ENCODE measurements at places on chromosomes 5 and 9. TPM values are rescaled to one million over a fixed set of nuclear protein-coding genes. Genes with fewer than 3 reads are reported as not detected.

GRCh38 chr5:168995024-168995423 is 305.9 kb downstream of the SLIT3 start:
- no peak for DNase-seq

DNA sequence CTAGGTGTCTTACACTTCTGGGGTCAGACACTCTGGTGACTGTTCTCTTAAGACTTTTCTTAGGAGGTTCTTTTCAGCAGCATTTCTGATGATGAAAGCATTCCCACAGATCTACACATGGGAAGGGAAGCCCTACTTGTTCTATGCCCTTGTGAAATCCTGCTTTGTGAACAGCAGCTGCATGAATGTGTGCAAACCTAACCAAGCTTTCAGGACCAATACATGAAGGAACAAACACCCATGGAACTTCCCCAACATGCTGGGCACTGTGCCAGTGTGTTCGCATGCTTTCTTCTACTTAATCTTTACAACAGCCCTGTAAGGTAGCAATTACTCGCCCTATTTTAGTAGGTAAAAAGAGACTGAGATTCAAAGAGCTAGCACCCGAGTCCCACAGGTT is 439.9 kb upstream of the KLF4 start:
- peak; percentile 20 for DNase-seq

- DNase-seq, result no peak
Measured at GRCh38 chr5:157548513-157549282, 26.9 kb downstream of the ADAM19 start.

- DNase-seq, result no peak
Measured at GRCh38 chr5:87499478-87500410, 87.0 kb upstream of the CCNH start.

- DNase-seq, result no peak
Measured at GRCh38 chr5:74122175-74122574, 496.2 kb downstream of the ARHGEF28 start.

DNA sequence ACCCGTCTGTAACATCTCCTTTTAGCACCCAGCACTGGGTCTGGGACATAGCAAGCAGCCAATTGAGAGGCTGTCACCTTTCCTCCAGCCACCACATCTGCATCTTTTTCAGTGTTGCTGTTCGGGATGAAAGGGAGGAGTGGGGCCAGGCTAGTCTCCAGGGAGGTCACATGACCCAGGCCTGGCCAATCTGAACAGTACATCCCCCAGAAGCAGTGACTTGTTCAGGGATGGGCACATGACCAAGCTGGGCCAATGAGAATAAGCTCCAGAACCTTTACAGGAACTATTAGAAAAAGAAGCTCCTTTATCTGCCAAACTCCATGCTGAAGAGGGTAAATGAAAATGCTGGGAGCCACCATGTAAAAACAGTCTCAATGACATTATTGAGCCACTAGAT is 359.0 kb downstream of the SLIT3 start:
- no peak for DNase-seq

GRCh38 chr9:106376689-106377088 is 486.3 kb upstream of the ZNF462 start:
- DNase-seq, result no peak

DNA sequence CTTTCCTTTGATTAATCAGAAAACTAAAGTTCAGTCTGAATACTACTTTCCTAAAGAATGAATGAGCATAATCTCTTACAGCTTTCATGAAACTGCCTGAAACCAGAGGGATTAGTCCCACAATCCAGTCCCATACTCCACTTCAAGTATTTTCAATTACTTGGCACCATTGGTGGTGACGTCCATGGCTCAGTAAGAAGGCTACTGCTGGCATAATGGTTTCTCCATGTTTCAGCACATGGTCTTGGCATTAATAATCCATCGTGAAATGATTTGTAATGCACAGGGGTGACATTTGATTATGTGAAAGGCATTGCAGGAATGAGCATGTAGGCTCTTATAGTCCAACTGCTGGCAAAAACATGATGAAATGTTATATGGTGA is 23.4 kb downstream of the LIX1 start:
- DNase-seq, result no peak

GRCh38 chr5:143177263-143177983 is 226.1 kb downstream of the NR3C1 start:
- DNase-seq, result no peak

DNA sequence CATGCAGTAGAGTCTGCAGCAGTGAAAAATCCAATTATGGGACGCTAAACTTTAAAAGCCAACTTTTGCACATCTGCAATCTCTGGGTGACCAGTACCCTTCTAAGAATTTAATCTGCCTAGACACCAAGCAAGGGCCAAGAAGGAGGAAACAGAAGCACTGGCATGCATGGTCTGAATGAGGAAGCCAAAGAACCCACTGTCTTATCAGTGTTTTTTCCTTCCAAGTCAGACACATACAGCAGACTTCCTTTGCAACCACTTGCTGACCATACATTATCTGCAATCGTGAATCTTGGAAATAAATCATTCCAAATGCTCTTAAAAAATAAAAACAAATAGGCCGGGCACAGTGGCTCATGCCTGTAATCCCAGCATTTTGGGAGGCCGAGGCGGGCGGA is 65.9 kb downstream of the DEPDC1B start:
- no peak for DNase-seq

GRCh38 chr5:6714226-6715041 is 1.2 kb downstream of the TENT4A start:
- peak; percentile 17 for DNase-seq

DNA sequence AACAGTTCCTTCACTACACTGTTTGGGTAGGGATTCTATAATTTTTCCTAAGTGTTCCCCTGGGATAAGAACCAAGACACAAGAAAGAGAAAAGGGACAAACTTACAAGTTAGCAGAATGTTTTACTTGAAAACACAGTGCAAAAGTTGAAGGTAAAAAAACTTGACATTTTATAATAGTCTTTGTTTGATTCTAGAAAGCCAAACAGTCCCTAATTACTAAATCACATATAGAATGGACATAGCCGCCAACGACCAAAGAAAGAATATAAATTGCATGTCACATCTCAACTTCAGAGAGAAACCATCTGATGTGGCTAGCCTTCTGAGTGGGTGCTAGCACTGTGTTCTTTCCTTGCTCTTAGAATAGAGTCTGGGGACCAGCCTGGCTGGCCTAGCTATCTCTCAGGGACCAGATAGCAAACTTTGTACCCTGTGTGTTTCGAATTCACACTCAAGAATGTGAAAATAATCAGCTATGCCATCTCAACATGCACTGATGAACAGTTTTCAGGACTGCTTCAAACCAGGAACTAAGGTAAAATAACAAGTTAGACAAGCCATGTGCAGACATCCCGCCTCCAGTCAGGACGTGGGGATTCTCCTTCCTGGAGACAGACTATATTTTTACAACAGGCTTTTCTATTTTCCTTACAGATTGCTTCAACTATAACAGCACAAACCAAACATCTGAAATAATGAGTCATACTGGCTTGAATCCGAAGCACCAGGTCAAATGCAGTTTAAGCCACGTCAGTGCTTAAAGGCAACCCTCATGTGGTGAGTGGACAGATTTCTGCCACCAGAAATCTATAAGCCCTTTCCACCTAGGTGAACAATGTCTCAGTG is 53.7 kb downstream of the LHFPL2 start:
- peak; percentile 55 for DNase-seq

- DNase-seq, result no peak
Measured at GRCh38 chr5:50836356-50836755, 169.9 kb downstream of the PARP8 start.

- DNase-seq, result no peak
Measured at GRCh38 chr9:21965401-21965951, 28.7 kb downstream of the CDKN2A start.

- no peak for DNase-seq
Measured at GRCh38 chr9:97349400-97349799, 41.9 kb downstream of the CCDC180 start.

- no peak for DNase-seq
Measured at GRCh38 chr9:125551781-125552180, 155.2 kb downstream of the MAPKAP1 start.

- DNase-seq, result no peak
Measured at GRCh38 chr9:14780251-14780650, 57.7 kb upstream of the CER1 start.

DNA sequence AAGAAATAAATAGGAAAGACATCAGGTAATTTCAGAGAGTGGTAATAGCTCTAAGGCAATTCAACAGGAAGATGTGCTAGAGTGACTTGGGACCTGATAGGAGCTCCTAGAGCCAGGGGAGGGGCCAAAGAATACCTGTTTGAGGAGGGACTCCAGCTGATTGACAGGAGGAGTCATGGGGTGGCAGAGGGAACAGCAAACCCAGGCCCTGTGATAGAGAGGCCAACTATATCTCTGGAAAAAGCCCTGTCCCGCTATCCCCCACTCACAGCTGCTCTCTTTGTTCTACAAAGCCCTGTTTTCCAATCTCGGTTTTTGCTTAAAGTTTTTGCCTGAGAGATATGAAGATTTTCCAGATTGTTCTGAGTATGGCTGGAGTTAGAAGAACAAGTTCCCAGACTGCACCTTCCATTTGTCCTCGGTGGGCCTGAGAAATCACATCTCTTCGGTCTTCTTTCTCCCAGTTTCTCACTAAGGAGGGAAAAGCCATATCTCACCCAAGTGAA is 9.0 kb upstream of the NSD1 start:
- no peak for DNase-seq

- DNase-seq, result no peak
Measured at GRCh38 chr5:123209502-123210027, 120.5 kb downstream of the PRDM6 start.

DNA sequence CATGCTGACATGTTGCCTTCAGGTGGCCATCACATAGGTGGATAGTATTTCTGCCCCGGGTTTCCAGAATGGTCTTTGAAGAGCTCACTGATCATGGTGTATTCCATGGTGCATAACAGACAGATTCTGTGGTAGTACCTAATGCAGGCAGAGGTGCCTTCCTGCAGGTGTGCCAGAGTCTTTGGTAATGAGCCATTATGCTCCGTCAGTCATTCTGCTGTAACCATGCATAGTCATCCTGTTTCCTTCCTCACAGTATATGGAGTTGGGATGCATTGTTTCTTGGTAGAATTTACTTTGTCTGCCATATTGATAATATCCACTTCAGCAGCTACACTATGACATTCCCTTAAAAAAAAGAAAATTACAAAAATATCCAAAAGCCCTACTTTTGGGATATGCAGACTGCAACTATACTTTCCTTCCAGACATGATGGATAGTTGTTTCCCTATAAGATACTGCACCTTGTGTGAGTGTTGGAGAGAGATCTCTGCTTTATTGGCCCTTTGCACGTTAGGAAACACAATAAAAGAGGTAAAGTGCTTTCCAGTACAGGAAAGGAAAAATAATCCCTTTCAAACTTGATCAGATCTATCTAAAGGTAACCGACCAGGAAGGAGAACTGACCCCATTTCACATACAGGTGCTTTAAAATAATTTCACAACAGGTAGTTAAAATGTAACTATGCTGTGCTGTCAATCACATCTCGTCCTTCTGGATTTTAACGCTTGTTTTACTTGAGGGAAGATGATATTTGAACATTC is 537.5 kb upstream of the WWC1 start:
- DNase-seq, result no peak

DNA sequence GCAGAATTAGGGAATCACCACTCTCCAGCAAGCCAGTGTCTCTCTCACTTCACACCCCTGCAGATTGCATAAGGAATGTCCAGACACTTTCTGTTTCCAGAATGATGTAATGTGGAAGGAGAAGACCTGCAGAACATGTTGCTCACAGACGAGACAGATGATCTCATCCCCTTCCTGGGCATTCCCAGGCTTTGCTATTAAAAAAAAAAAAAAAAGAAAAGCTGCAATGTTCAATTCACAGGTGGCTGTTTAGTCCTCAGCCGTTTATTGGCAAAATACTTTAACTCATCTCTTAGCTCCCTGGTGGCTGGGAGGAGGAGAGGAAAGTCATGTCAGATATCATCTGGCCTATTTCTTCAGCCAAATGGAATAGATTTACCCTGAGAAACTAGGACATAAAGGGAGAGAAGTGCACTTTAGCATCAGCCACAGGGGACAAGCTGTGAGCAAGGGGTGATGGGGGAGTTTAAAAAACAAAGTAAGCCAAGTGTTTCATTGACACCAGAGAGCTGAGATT is 95.9 kb upstream of the TNC start:
- no peak for DNase-seq

- no peak for DNase-seq
Measured at GRCh38 chr5:96576876-96577275, 85.3 kb upstream of the CAST start.

- DNase-seq, result no peak
Measured at GRCh38 chr9:78236551-78236910, 656 bp downstream of the CEP78 start.

GRCh38 chr5:87311405-87312279 is 44.0 kb downstream of the RASA1 start:
- DNase-seq, result no peak

- no peak for DNase-seq
Measured at GRCh38 chr5:93674138-93674537, 67.3 kb downstream of the POU5F2 start.

GRCh38 chr5:160665460-160665859 is 186.6 kb downstream of the ATP10B start:
- no peak for DNase-seq

GRCh38 chr9:91273853-91274552 is 87.7 kb downstream of the AUH start:
- no peak for DNase-seq

- DNase-seq, result no peak
Measured at GRCh38 chr5:95864944-95865504, 42.5 kb upstream of the GLRX start.

DNA sequence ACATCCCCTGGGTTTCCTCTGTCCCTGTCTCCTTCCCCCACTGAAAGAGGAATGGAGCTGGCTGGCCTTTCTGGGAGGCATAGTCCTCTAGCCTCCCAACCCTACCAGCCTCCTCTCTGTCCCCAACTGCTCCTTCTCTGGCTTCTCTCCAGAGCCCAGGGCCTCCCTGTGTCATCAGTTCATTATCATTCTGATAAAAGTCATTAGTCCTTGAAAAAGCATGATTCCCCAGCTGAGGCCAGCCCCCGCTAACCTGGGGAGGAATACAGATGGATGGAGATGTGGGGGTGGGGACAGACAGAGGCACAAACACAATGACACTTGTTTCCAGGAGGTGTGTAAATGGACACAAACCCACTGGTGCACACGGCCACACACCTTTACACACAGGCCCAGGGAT is 73.6 kb upstream of the HSPA9 start:
- DNase-seq, result no peak

DNA sequence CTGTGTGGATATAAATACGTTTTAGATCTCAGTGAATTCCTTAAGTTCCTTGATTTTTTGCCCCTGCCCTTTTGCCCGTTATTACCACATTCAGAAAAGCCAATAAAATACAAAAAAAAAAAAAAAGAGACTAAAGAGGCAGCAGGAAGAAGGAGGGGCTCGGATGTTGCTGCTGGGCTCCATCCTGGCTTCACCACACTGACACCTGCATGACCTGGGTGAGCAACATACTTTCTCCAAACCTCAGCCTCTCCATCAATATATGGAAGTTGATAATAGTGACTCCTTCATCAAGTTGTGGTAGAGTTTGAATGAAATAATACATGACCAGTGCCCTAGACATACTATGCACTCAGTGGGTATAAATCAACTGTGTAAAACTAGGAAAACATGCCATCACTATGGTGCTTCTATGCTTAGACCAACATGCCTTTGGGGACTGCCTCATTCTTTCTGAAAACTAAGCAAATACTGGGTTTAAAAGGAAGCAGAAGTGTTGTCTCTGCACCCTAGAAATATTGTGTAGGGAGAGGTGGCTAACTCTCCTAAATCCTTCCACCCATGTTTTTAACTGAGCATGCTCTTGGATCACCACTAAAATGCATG is 243.0 kb downstream of the PIK3R1 start:
- no peak for DNase-seq

IL13 gene
- total RNA-seq, result 0.73 TPM

PCDHB15 gene
- total RNA-seq, result 4.2 TPM

ACTBL2 gene
- 1.2 TPM for total RNA-seq

BAAT gene
- total RNA-seq, result not detected

DMRT3 gene
- total RNA-seq, result 0.33 TPM

CAVIN4 gene
- 0.16 TPM for total RNA-seq
